NCI-H460 (cell line): ENCODE measurements at places on chromosomes 3 and 15. TPM values are rescaled to one million over a fixed set of nuclear protein-coding genes. Genes with fewer than 3 reads are reported as not detected.

Gene LIPC
- total RNA-seq, result not detected in 2 replicates

Gene MAPKBP1
- total RNA-seq, result 8.2 and 9.0 TPM in 2 replicates

Gene TMEM207
- not detected in 2 replicates for total RNA-seq

Gene GP5
- total RNA-seq, result not detected in 2 replicates

Gene SSR3
- 233 and 276 TPM in 2 replicates for total RNA-seq

Gene TRH
- not detected in 2 replicates for total RNA-seq

Gene TRAIP
- total RNA-seq, result 5.3 and 5.7 TPM in 2 replicates

Gene CSTA
- total RNA-seq, result 6.5 and 8.3 TPM in 2 replicates

Gene FANCD2OS
- not detected in 2 replicates for total RNA-seq

Gene ROPN1
- not detected in 2 replicates for total RNA-seq

DNA sequence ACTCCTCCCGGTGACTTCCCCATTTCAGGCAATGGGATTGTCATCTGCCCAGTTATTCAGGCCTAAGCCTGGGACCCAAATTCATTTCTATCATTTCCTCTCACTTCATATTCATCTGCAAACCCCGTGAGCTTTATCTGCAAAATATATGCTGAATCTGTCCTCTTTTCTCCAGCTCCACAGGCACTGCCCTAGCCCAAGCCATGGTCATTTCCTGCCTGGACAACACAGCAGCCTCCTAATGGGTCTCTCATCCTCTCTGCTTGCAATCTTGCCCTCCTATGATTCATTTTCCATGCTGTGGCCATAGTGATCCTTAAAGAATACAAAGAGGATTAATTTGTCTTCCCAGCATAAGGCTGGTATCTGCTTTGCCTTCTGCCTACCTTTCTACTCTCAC lies 6.1 kb downstream of the RBP2 start:
- no peak for DNase-seq

DNA sequence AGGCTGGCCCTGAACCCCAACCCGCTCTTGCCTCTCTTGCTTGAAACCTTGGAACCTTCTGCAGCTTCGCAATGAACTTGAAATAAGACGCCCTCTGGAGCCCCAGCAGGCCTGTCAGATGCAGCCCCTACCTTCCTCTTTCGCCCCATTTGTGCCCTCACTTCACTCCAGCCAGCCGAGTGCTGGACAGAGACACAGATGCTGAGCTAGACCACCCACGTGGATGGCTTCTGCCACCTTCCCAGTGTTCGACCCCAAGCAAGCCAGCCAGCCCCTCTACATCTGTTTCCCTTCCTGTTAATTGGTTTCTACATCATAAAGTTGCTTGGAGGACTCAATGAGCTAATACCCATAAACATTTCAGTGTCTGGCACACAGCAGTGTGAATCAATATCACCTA lies 23.8 kb upstream of the SNRPA1 start:
- DNase-seq, result no peak

GRCh38 chr15:50909010-50909317 lies 481 bp downstream of the AP4E1 start:
- peak; percentile 13 for DNase-seq

GRCh38 chr3:146037697-146038096 lies 123.3 kb downstream of the PLOD2 start:
- DNase-seq, result no peak

- no peak for DNase-seq
These were observed 297.4 kb upstream of the GBE1 start for GRCh38 chr3:82058809-82059208.

GRCh38 chr3:16437640-16438039 lies 75.9 kb downstream of the RFTN1 start:
- no peak for DNase-seq

DNA sequence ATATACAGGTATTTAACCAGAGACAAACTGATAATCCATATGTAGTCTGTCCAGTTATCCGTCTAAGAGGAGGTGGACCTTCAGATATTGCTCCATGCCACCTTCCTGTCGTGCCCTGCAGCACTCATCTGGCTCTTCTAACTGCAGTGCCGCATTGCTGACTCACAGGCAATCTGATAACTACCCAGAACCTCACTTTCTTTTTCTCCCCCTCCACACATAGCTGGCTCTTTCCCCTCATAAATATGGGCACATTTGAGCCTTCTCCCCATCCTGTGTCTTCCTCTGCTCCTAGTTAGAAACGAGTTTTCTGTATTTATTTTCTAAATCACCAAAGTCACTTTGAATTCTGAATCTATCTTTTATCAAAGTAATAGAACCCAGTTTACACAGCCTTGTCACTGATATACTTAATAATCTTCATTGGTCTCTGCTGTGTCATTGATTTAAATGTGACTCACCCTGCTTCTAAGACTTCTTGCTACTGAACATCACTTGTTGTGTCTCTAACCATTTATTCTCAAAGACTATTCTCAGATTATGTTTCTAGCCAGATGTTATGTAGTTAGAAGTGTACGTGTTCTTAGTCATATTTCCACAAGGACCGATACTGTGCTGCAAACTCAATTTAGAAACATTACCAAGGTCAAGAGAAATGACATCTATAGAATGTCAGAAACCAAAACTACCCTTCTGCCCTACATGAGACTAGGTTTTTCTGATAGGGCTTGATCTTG lies 17.4 kb upstream of the KCNMB2 start:
- peak; percentile 2 for DNase-seq

GRCh38 chr3:12986986-12987385 lies 86.2 kb downstream of the IQSEC1 start:
- DNase-seq, result no peak

DNA sequence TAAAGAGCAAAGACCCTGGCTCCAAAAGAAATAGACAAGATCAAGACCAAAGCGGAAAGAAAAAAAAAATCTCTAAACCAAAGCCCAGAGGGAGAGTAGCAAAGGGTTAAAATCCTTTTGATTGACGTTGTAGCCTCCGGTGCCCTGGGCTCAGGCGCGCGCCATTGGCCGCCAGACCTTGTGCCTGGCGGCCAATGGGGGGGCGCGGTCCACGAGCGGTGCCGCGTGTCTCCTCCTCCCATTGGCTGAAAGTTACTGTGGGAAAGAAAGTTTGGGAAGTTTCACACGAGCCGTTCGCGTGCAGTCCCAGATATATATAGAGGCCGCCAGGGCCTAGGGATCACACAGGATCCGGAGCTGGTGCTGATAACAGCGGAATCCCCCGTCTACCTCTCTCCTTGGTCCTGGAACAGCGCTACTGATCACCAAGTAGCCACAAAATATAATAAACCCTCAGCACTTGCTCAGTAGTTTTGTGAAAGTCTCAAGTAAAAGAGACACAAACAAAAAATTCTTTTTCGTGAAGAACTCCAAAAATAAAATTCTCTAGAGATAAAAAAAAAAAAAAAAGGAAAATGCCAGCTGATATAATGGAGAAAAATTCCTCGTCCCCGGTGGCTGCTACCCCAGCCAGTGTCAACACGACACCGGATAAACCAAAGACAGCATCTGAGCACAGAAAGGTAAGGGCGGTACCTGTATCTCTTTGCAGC lies at the start of gene HES1:
HES1 (plus strand) TSS at position 343 of the 713 bp plus-strand sequence; CDS start at position 576, 233 bp downstream.
- peak; percentile 93 for DNase-seq

DNA sequence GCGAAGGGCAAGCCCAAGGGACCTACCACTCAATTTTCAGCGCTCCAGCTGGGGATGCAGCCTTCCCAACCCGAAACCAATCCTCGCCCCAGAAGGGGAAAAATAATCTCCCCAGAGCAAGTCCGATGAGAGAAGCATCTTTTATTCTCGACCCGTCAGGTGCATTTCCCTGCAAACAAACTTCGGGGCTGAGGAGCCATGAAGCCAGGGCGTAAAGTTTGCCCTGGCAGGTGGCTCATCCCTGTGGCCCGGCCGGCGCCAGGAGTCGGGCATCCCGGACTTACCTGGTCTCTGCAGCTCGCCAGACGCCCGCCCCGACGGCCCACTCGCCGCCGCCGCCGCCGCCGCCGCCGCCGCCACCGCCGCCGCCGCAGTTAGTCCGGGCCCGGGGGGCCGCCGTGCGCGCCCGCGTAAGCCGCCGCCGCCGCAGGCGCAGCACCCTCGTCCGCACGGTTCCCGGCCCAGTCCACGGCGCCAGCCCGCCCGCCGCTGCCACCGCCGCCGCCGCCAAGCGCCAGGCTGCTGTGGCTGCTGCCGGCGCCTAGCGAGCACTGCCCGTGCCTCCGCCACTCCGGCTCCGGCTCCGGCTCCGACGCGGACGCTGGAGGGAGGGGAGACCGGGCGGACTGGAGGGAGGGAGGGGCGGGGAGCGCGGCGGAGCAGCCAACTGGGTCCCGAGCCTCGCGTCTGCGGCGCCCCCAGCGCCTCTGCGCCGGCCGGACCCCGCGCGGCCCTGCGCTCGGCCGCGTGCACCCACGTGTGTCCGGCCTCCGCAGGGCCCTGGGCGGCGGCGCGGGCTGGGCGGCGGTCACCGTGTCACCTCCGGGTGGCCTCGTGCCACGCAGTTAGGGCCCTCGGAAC lies at the start of gene CNTN3:
CNTN3 (minus strand) TSS at position 553 of the 861 bp plus-strand sequence. CDS start 93,547 bp downstream, outside the sequence.
- no peak for DNase-seq

DNA sequence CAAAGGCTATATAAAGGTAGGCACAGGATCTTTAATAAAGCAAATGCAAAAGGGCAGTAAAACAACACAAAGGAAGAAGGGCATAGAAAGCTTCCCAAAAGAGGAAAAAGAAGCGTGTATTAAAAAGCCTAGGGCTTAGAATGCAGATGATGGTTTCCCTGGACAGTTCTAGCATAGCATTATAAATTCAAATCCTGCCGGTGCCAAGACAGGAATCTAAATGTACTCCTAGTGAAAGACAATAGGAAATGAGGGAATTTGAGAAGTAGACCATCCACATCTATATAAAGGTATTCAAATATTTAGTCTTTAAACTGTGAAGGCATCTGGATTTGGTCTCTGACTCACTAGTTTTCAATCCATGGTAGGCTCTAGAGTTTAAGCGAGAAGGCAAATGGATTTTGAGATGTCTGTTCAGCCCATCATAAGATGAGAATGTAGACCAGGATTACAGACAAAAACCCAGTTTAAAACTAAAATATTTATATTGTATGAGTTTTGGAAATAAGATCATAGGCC lies 431.8 kb downstream of the TBL1XR1 start:
- DNase-seq, result no peak

DNA sequence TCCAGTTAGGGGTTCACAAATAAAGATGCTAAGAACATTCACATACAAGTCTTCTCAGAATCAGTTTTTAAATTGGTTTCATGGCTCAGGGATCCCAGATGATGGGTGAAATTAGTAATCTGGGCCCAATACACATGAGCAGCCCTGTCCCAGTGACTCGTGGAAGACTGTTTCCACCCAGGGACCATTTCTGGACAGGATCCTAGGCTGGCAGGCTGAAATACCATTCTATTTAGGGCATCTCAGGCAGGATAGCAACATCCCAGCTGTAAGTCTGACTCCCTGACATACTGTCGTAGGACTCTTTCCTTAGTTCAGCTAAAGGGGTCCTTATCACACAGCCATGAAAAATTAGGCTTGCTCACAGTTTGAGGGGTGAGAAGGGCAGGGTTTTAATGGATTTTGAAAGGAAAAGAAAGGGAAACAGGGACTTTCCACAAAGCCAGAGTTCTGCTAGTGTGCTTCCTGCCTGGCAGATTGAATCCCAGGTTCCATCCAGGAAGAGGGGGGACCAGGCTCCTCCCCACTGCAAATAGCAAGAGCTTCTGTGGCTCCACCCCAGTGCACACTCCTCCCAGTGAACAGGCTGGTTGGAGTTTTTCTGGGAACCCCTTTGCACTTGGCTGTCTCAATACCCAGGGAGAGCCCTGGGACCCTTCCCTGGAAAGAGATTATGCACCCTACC lies 41.3 kb upstream of the LYZL4 start:
- DNase-seq, result no peak

DNA sequence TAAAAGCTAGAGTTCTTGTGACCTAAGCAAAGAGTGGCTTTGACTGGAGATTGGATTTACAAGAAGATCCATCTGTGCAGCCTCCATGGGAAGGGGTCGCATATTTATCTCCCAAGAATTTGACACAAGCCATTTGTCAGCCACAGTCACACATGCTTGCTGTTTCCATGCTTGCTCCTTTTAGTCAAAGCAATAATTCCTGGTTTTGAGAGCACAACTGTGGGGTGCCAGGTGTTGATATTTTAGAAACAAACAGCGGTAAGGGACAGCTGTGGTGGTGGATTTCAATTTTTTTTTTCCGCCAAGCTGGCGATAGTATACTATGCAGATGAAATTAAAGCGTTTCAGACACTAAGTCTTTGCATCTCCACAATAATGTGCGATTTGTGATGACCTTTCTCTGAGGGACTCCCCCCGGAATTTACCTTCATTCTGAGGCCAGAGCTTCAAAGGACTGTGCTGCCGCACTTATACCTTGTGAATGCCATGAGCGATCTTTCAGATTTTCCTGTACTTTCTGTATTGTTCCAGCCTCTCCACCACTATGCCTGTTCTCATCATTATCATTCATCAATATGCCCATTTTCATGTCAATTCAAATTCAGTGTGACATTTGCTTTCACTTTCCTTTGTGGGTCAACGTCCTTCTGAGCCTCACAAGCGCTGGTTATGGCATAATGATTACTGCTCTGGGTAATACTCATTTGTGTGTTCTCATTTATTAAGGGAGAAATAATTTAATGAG lies 108.2 kb upstream of the KBTBD8 start:
- DNase-seq, result no peak

GRCh38 chr15:51838270-51838669 lies 8.8 kb downstream of the TMOD3 start:
- DNase-seq, result no peak

- no peak for DNase-seq
These were observed 1.1 kb downstream of the IQCF6 start for GRCh38 chr3:51777985-51778384.

- DNase-seq, result no peak
These were observed 37.7 kb upstream of the LMOD3 start for GRCh38 chr3:69160107-69160506.

DNA sequence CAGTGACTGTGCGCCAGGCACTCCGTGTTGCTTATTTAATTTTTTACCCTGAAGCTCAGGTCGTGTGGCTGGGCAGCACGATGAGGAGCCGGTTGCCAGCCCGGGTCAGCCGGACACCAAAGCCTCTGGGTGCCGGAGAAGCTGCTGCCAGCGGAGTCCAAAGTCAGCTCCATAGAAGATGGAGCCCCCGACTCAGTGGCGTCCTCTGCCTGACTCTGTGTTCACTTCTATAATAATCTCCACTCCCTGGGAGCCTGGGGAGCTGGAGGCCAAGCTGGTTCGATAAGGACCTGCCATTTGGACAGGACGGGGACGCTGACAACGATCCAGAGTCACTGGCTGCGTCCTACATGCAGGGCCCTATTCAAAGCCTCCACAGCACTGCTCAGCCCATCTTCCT lies 78.6 kb downstream of the VGLL4 start:
- no peak for DNase-seq

DNA sequence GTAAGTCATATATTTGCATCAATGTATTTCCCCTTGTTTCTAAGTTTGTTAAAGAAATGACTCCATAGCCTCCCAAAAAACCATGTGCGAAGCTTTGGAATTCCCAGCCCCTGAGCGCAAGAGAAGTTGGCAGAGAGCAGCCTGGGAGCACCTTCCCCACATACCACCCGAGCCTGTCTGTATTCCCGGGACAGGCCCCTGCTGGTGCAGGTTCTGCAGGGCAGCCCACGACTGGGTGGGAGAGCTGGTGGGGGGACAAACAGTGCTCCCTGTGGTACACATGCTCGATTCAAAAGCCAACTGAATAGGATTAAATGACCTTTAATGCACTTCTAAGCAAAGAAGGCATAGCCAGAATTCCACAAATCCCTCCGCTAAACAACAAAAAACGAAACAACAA lies 74.6 kb upstream of the SNRPA1 start:
- DNase-seq, result no peak
